Ureter (tissue), 1 donor: ENCODE measurements at places on chromosomes 7 and 10.
A peak's percentile ranks its signal among the peaks of the same experiment; 100 is the strongest.

- DNase-seq, result no peak
Observed at GRCh38 chr7:112020800-112021199, 185.4 kb downstream of the DOCK4 start.

DNA sequence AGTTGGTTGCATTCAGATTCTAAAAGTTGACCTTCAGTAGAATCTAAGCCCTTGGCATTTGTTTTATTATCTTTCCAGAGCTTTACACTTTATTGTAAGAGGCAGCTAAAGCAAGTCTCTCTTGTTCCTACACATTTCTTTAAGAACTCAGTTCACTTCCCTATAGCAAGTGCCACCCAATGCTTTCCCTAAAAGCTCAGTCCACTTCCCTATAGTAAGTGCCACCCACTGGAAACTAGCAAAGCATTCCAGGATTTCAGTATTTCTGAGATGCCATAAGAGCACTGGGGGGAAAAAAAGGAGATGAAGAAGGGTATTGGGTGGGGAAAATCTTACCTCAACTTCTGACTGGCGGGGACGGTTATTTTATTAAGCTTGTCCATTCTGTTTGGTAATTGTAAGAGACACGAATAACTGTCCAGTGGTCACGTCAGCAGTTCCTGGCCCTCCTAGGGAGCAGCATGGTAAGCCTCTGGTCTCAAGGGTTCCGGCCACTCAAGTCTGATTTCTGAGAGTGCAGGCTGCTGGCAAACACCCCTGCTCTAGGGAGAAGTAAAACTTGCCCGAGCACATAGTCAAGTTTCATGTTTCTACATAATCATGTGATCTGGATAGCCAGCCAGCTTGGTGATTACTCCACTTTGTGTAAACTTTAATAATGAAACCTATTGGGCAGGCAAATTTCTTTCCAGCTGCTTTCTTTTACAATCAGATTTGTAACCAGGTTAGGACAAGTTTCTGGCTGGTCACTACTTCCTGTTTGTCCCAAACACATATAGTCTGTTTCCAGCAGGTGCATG, at the start of gene BLNK:
TSS of gene BLNK (minus strand) at position 554 of the 800 bp plus-strand sequence. CDS start at position 383, 171 bp downstream.
- peak; percentile 80 for DNase-seq

GRCh38 chr10:121133901-121134300, 282.7 kb downstream of the WDR11 start:
- no peak for DNase-seq

- no peak for DNase-seq
Observed at GRCh38 chr7:47380325-47381133, 201.4 kb downstream of the TNS3 start.

DNA sequence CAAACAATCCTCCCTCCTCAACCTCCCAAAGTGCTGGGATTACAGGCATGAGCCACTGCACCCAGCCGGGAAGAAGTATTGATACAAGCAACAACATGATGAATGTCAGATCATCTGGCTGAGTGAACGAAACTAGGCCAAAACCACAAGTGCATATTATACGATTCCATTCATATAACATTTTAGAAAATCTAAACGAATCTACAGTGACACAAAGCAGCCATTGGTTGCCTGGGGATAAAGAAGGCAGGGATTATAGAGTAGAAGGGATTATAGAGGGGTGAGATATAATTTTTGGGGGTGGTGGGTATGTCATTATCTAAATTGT, 11.5 kb upstream of the RHBDD2 start:
- no peak for DNase-seq
